Activated naive CD4-positive, alpha-beta T cell treated with anti-CD3 and anti-CD28 coated beads, Interleukin-2, amount 10 ng/mL, durations not matched to agents 7 days and 5 days (primary cell): ENCODE measurements at places on chromosomes 2 and 18.

GRCh38 chr2:22703286-22703920 lies 681.6 kb upstream of the KLHL29 start:
- no peak for DNase-seq

- DNase-seq, result no peak
Observed at GRCh38 chr2:36255863-36256262, 99.7 kb upstream of the CRIM1 start.

DNA sequence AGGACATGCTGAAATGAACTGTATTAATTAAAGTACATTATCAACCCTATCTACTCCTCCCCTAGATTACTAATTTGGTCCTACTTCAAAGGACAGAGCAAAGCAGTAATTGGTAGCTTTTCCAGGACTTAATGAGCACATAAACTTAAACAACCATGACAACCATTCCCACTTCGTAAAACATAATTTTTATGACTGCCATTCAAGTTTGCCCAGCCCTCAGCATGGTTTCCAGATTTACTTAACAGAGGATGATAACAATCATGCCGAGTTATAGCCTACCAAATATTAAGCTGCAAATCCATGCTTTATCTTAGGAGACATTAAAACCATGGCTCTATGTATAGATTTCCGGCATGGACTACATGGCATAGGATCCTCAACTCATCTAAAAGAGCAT lies 401.1 kb upstream of the CHAC2 start:
- DNase-seq, result no peak

- DNase-seq, result no peak
Observed at GRCh38 chr18:10995550-10995949, 153.8 kb downstream of the PIEZO2 start.

DNA sequence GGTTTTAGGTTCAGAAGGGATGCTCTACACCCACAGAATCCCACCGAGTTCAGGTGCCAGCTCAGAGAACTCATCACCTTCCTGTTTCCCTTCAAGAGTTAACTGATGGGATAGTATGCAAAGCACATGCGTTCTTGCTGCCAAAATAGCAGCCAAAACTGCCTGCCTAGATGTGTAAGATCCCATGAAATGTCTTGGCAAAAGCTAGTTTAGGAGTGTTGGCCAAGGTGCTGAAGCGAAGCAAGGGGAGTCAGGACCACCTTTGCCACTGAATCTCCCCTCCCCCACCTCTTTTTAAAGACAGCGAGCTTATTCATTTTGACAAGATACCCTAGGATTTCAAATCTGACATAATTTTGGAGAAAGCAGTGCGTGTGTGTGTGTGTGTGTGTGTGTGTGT lies 2.1 kb downstream of the DOCK10 start:
- no peak for DNase-seq

DNA sequence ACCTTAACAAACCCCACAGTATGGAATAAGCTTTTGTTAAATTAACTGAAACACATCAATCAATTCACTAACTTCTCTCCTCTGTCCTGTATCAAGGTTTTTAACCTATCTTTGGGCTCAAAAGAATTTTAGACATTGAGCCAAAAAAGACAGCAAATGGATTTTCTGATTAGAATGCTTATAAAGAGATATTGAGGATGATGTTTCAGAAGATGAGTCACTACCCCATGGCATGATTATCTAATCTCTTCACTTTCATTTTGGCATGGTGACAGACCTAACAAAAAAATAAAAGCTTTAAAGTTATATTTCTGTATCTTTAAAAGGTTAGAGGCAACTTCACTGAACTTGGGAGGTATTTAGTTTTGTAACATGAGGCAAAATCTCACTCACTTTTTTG lies 55.5 kb downstream of the SGPP2 start:
- DNase-seq, result no peak

DNA sequence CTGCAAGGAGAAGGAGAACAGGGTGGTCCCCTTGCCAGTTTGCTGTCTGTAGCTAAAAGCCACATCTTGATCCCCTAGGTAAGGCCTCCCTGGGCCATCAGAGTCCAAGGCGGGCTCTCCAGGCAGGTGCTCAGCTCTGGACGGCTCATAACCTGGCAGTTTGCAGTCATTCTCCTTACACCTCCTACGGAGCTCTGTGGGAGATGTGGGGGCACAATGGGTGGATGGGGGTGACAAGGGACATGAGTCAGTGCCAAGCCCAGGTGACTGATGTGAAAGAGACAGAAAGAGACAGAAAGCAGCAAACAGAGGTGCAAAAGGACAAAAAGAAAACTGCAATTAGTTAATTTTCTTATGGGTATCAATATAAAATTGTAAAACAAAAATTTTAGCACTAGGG lies 120.6 kb upstream of the ZBTB14 start:
- no peak for DNase-seq

DNA sequence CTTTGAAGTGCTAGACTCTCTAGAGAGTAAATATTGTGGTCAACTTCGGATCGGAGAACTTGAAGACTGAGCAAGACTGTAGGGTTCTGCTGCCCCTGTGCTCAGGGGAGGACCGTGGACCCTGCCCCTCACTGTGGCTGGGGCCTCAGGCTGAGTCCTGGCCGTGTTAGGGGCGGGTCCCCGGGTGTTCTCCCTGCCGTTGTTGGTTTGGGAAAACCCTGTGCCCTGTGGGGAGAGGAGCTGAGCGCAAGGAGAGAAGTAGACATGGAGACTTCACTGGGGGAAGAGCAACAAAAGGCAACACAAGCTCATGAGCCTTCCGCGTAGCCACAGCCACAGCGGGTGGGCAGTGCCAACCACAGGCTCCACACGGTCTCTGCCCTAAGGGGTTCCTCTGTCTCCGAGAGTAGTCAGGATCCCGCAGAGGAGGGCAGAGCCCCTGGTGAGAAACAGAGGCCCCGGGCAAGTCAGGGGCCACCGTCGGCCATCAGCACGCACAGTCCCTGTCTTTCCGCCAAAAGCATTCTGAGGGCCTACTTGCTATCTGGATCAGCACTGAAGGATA lies 53.1 kb downstream of the NTSR2 start:
- DNase-seq, result no peak

GRCh38 chr2:68992933-68993332 lies 18.5 kb downstream of the GKN1 start:
- DNase-seq, result no peak

DNA sequence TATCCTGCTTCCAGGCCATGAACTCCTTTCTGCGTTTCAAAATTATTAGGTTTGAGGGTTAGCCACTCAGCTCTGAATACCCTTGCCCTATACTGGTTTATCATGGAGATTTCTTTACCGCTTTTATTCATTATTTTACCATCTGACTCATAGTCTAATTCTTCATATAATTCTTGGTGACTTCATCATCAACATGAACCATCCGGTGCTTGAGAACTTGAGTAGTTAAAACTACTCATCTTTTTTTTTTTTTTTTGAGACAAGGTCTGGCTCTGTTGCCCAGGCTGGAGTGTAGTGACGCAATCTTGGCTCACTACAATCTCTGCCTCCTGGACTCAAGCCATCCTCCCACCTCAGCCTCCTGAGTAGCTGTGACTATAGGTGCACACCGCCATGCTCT lies 94.2 kb upstream of the LHCGR start:
- no peak for DNase-seq

DNA sequence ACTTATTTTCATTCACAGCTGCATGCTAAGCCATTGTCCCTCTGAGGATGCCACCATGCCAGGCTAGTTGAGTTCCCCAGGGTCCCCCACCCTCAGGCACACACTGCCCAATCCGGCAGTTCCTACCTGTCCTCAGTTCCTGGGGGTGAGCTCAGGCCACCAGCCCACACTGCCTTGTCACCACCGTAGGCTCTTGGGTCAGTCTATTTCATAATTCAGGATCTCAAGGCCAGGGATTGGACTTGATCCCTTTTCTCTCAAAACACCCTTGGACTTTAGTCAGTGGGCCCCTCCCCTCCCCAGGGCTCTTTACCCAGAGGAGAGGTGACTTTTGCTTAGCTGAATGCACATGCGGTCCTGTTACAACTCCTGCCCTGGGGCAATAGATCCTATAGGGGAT lies 18.7 kb upstream of the MC2R start:
- DNase-seq, result no peak

DNA sequence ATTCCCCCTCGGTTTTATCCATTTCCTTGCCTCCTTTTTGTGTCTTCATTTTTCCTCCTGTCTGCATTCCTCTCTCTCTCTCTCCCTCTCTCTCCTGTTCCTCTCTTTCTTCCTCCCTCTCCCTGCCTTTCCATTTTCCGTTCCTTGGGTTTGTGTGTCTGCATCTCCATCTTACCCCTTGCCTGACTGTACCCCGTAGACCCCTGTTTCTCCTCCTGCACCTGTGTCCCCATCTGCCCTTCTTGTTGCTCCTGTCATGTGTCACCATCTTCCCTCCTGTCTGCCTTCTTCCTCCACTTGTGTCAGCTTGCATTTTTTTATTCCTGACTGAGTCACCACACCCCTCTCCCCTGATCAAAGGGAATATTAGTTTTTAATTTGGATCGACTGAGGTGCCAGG lies 1.8 kb downstream of the CDK5R2 start:
- no peak for DNase-seq

GRCh38 chr2:190746971-190747761 lies 98.3 kb downstream of the NAB1 start:
- no peak for DNase-seq

- no peak for DNase-seq
Observed at GRCh38 chr2:222241128-222241870, 57.5 kb downstream of the PAX3 start.
